Tongue (tissue), 3 donors: ENCODE measurements at places on chromosomes 4 and X.

- no peak for DNase-seq
Observed at GRCh38 chr4:154999950-155000578, 208.4 kb upstream of the NPY2R start.

GRCh38 chr4:174215057-174215456 lies 68.4 kb downstream of the FBXO8 start:
- peak; percentile 29 for DNase-seq

- DNase-seq, result peak; percentile 64
Observed at GRCh38 chrX:77014377-77015372, 432.5 kb upstream of the FGF16 start.

DNA sequence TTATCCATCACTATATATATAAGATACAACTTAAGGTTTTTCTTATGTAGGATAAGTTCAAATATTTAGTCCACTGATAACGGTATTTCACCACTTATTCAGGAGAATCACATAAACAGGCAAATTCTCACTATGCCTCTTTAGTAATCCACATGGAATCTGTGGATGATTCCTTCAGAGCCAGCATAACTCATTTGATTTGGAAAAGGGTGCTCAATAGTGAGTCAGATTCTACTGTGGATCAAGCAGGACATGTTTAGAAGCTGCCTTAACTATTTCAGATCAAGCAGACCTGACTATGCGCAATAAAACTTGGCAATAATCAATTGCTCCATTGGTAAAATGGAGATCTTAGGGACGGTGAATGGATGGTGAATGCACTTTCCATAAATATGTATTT lies 184.1 kb downstream of the CBR4 start:
- no peak for DNase-seq

- no peak for DNase-seq
Observed at GRCh38 chrX:43716696-43717095, 60.6 kb downstream of the MAOA start.

GRCh38 chr4:179285696-179286095 lies 1843.5 kb upstream of the AGA start:
- no peak for DNase-seq

GRCh38 chr4:158112611-158113010 lies 60.2 kb downstream of the GASK1B start:
- DNase-seq, result no peak

GRCh38 chrX:13387666-13388494 lies 68.0 kb upstream of the ATXN3L start:
- DNase-seq, result no peak

DNA sequence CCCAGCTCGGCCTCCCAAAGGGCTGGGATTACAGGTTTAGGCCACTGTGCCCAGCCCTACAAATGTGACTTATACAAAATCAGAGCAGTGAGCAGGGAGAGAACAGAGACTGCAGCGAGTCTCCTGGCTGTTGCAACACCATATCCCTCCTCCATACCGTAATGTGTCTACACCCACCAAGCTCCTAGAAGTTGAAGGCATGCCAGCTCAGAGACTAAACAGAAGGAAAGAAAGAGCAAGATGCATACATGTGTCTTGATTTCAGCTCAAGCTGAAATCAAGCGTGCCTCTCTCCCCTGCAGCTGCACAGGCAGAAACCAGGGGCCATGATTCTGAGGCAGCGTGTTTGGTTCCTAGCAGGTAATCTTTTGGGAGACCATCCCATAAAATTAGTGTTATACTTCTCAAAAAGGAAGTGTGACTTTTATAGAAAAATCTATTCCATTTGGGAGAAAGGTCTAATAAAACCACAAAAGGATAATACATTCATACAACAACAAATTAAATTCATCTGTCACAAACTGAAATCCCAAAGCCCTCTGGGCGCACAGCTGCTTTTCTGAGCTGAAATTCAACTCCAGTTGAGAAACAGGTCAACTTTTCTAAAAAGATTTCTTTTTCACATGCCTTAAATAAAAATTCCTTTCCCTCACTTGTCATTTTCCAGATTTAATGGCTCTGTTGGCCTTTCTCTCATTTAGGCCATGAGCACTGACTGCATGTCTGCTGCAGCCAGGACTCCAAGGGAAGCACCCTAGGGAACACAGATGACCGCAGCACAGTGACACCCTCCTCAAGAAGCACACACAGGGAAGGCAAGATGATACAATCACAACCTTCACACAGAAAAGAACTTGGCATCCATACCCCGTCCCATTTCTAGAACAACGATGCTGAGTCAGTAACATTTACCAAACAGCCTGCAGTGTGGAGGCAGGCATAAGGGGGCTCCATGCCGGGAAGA lies 34.4 kb downstream of the AFAP1 start:
- DNase-seq, result peak; percentile 90

DNA sequence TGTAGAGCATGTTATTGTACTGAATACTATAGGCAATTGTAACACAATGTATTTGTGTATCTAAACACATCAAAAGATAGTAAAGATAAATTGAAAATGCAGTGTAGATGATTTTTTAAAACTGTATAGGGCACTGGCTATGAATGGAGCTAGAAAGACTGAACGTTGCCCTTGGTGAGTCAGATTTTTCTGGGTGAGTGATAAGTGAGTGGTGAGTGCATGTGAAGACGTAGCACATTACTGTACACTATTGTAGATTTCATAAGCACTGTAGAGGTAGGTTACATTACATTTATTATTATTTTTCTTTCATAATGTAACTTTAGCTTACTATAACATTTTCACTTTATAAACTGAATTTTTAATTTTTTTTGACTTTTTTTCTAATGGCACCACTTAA lies 1491.6 kb downstream of the TECRL start:
- DNase-seq, result no peak

- no peak for DNase-seq
Observed at GRCh38 chrX:13285229-13285628, 34.6 kb downstream of the ATXN3L start.

DNA sequence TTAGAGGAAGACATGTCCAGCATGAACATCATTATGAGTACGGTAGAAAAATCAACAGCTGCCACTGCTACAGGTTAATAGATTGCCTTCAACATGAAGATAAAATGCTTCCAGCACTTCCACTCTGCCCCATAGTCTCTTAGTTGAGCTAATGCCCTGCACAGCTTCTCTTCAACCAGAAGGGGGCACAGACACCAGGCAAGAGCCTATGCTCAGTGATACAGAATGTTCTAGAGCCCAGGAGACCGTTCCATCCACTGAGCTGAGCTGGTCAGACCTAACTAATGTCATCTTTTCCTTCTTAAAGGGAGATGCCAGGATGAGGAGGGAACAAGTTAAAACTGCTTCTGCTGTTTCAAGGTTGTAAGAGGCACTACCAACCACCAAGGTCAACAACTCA lies 42.2 kb downstream of the SMIM10L2A start:
- no peak for DNase-seq

DNA sequence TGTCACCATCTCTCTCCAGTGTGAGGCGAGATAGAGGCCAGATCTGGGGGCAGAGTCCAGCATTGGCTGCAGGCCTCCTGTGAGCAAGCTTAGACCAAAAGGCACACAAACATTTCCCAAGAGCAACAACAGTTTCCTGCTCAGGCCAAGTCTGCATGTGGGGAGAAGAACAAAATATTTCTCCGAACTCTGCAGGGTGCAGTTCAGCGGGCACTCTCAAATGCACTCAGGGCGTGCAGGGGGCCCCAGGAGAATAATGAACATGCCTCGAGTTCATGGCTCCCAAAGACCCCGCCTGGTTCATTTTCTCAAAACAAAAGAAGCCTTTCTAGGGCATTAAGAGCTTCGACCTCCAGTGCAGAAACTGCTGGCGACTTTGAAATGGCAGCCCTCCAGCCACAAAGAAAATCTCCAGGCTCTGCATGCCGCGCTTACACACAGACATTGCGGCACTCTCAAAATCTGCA lies 57.8 kb upstream of the HELT start:
- no peak for DNase-seq

DNA sequence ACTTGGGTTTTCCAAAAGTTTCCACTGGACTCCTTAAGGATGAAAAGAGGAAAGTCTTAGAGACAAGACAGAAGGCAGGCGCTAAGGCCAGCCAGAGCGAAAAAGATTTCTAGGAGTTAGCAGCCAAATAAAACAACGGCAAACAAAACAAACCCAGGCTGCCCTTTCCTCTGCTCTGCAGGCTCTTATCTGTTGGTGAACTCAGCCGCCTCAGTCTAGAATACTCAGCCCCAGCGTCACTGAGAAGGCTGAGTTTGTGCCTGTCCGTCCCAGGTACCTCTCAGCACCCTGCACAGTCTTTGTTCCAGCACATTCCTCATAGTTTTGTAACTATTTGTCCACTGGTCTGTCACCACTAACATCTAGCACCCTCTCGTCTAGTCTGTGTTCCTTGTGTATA lies 75.6 kb upstream of the FAM9C start:
- no peak for DNase-seq

GRCh38 chr4:47287735-47288134 lies 175.8 kb downstream of the COMMD8 start:
- DNase-seq, result no peak

- DNase-seq, result peak; percentile 56
Observed at GRCh38 chr4:33071535-33071934, 2351.4 kb downstream of the PCDH7 start.

DNA sequence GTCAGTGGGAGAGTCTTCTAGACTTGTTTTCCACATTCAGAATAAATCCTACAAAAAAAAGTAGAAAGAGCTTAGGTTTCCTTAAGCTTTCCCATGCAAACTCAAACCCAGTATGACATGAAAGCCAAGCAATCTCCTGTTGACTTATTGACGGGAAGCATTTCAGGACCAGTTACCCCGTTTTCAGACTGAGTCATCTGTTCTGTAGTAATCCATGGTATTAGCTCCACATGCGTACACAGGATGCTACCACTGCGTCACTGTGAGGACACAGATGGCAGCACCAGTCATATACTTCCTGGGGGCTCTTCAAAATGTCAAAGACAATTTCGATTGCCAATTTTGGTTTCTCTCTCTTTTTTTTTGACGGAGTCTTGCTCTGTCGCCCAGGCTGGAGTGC lies 224.9 kb upstream of the MAD2L1 start:
- DNase-seq, result no peak
